Peyer's patch (tissue), 4 donors: ENCODE measurements at places on chromosomes 1 and 21. TPM values are rescaled to one million over a fixed set of nuclear protein-coding genes. Genes with fewer than 3 reads are reported as not detected.

Gene CLCN6
- 63.7 TPM for total RNA-seq

Gene ASPM
- 10.7 TPM for total RNA-seq

Gene ADORA3
- total RNA-seq: 14.9 TPM

Gene FMO4
- total RNA-seq: 33.8 TPM

GRCh38 chr1:189657715-189658114 is 819.9 kb downstream of the BRINP3 start:
- H3K27ac ChIP-seq: no peak overlapping the region
- no peaks in the 10 kb centered on the region for H3K36me3 ChIP-seq
- no peaks in the 10 kb centered on the region for H3K4me1 ChIP-seq
- H3K4me3 ChIP-seq: no peak overlapping the region
- H3K27me3 ChIP-seq: no peaks in the 10 kb centered on the region

GRCh38 chr1:186980400-186980799 is 151.7 kb downstream of the PLA2G4A start:
- no peak for DNase-seq
- no peak overlapping the region for H3K27ac ChIP-seq
- no peaks in the 10 kb centered on the region for H3K4me1 ChIP-seq
- H3K4me3 ChIP-seq: no peak overlapping the region

DNA sequence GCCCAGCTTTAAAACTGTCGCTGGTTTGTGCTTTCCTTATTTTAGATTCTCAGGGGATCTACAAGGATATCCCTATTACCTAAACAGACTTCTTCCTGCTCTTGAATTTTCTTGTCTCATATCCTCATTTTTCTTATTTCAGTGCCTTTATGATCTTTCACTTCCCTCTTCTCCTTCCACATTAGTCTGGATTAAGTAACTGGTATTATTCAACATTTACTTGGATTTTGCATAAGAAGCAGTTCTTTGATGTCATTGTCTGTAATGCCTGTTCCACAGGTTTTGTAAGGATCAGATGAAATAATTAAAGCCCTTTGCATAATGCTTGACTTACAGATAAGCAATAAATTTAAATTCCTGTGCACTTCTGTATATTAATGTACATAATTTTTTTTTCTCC is 26.5 kb downstream of the CXADR start:
- no peaks in the 10 kb centered on the region for H3K4me1 ChIP-seq
- no peaks in the 10 kb centered on the region for H3K36me3 ChIP-seq
- DNase-seq: no peak
- H3K27ac ChIP-seq: no peak overlapping the region
- H3K4me3 ChIP-seq: no peak overlapping the region

- no peaks in the 10 kb centered on the region for H3K4me1 ChIP-seq
- H3K4me3 ChIP-seq: no peak overlapping the region
- no peaks in the 10 kb centered on the region for H3K36me3 ChIP-seq
These were observed 265.2 kb downstream of the ADGRL2 start for GRCh38 chr1:82065916-82066315.

DNA sequence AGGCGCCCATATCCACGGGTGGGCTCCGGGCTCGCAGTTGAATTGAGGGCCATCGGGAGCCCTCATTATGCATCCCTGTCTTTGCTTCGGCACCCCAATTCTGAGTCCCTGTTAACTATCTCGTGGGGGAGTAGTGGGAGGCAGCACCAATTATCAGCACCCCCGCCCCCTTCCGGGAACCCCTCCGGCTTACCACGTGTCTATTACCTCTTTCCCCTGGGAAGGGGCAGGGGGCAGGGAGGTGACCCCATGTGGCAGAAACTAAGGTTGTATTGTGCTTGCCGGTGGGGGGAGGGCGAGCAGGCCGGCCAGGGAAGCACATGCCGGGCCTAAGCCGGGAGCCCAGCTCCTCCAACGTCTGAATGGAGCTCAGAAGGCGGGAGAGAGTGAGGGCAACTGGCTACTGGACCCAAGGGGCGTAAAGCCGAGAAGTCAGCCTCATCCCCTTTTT is 1.0 kb downstream of the LIN28A start:
- peaks cover 42% of the 10 kb centered on the region for H3K27me3 ChIP-seq
- H3K36me3 ChIP-seq: no peaks in the 10 kb centered on the region

DNA sequence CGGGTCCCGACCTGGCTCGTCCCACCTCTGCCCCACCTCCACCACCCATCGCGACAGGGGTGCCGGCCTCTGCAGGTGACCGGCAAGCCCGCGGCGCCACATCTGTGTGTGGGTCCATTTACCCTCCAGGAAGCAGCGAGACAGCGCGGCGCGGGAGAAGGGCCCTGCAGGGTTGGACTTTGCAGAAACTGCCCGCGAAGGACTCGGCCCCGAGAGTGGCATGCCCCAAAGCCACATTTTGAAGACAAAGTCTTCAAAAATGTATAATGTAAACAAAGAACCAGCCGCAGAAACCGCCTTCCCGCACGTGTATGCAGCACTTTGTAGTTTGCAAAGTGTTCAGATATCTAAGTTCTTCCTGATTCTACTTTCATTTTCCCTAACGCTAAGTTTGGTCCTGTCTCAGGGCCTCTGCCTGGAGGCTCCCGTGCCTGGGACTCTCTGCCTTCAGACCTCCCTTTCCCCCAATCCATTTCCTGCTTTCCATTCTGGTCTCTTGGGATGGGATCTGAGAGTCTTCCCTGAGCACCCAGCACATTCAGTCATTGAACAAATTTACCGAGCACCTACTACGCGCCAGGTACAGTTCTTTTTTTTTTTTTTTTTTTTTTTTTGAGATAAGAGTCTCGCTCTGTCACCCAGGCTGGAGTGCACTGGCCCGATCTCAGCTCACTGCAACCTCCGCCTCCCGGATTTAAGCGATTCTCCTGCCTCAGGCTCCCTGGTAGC is 524 bp upstream of the TMCO4 start:
- peak overlapping the region; percentile 92 for H3K27ac ChIP-seq
- no peaks in the 10 kb centered on the region for H3K36me3 ChIP-seq
- peaks cover 13% of the 10 kb centered on the region for H3K4me1 ChIP-seq
- H3K27me3 ChIP-seq: no peaks in the 10 kb centered on the region
- peak; percentile 79 for DNase-seq

DNA sequence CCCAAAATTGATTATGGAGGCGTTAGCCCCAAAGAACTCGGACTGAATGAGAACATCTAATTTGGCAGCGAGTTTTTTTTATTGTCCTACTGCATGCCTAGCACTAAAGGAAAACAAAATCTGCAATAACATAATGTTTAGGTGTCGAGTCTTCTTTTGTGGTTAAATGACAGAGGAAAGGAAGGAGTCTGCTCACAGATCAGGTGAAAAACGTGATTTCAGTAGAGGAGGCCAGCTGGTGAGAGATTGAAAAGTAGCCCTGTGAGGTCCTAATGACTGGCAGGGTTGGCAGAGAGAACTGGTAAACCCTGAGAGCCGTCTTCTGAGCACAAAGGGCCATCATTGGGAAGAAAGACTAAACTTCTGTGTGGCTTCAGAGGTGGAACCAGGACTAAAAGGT is 24.2 kb downstream of the WDTC1 start:
- DNase-seq: no peak
- H3K4me1 ChIP-seq: peaks cover 8% of the 10 kb centered on the region
- no peak overlapping the region for H3K4me3 ChIP-seq
- no peaks in the 10 kb centered on the region for H3K27me3 ChIP-seq

- no peaks in the 10 kb centered on the region for H3K36me3 ChIP-seq
- no peaks in the 10 kb centered on the region for H3K27me3 ChIP-seq
- H3K27ac ChIP-seq: no peak overlapping the region
- no peak for DNase-seq
- no peak overlapping the region for H3K4me3 ChIP-seq
- peaks cover 10% of the 10 kb centered on the region for H3K4me1 ChIP-seq
These were observed 25.5 kb upstream of the ZNF496 start for GRCh38 chr1:247357052-247357780.

DNA sequence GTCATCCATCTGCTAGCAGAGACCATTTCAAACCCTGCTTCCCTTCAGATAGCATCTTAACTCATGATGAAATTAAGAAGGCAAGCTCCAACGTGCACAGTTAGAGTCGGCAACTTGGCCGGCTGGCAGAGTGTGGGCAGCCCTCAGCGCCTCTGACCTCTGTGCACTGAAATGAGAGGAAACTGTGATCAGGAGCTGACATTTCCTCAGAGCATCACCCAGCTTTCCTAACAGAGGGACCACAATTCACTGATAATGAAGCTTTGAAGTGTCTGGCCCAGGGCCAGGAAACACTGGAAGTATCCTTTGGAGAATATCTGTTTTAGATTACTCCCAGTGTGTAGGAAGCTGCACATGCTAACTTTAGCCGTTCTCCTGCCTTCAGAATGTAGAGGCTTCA is 145.0 kb upstream of the ZC3H11B start:
- no peaks in the 10 kb centered on the region for H3K36me3 ChIP-seq
- H3K4me1 ChIP-seq: no peaks in the 10 kb centered on the region
- H3K27me3 ChIP-seq: no peaks in the 10 kb centered on the region
- H3K27ac ChIP-seq: no peak overlapping the region
- DNase-seq: no peak

GRCh38 chr1:57422271-57423134 is 1.4 kb downstream of the DAB1 start:
- no peak overlapping the region for H3K4me3 ChIP-seq
- no peaks in the 10 kb centered on the region for H3K36me3 ChIP-seq
- no peak for DNase-seq

GRCh38 chr1:60245324-60245723 is 171.8 kb upstream of the C1orf87 start:
- no peaks in the 10 kb centered on the region for H3K27me3 ChIP-seq
- no peaks in the 10 kb centered on the region for H3K36me3 ChIP-seq
- no peaks in the 10 kb centered on the region for H3K4me1 ChIP-seq
- no peak overlapping the region for H3K4me3 ChIP-seq
- no peak overlapping the region for H3K27ac ChIP-seq

GRCh38 chr1:90718411-90719329 is 1.6 kb upstream of the BARHL2 start:
- DNase-seq: no peak
- H3K27me3 ChIP-seq: peaks cover 60% of the 10 kb centered on the region
- H3K36me3 ChIP-seq: no peaks in the 10 kb centered on the region
- peaks cover 35% of the 10 kb centered on the region for H3K4me1 ChIP-seq

DNA sequence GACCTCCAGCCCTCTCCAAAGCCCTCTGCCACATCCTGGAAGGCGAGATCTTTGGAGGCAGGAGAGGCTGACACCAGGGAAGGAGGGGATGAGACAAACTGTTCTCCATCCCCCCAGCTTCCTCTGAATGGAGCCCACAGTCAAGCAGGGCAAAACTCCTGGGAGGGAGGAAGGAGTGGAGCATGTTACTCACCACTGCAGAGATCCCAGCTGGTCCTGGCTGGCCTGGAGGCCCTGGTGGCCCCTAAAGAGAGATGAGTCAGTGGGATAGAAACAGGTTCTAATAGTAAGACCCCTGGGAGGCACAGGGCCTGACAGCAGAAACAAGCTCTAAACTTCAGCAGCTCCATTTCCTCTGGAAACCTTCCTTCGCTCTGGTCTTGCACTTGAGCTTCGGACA is 14.0 kb upstream of the PEF1 start:
- H3K4me1 ChIP-seq: no peaks in the 10 kb centered on the region
- H3K27me3 ChIP-seq: no peaks in the 10 kb centered on the region
- no peak overlapping the region for H3K4me3 ChIP-seq
- peak; percentile 18 for DNase-seq
- H3K27ac ChIP-seq: no peak overlapping the region

GRCh38 chr1:85220756-85221201 is 20.0 kb upstream of the SYDE2 start:
- DNase-seq: no peak
- no peaks in the 10 kb centered on the region for H3K4me1 ChIP-seq
- H3K27ac ChIP-seq: no peak overlapping the region
- no peak overlapping the region for H3K4me3 ChIP-seq
